H9 (cell line): ENCODE measurements at places on chromosomes 3 and 15. TPM values are rescaled to one million over a fixed set of nuclear protein-coding genes. Genes with fewer than 3 reads are reported as not detected.

DNA sequence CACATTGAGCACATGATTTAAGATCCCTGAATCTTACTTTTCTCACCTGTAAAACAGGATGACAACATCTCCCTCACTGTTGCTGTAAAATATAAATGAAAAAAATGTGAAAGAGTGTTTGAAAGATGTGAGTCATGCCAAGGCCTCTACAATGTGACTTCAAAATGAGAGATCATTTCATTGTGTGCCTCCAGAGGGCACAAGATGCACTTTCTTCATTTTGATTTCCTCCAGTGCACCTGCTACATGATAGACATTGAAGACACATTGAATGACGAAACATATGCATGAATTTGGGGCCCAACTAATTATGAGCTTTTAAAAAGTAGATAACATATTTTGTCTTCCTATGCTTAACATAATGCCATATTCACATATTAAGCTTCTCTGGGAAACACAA, 170.3 kb downstream of the MOBP start:
- no peak overlapping the region for H3K4me3 ChIP-seq
- H3K36me3 ChIP-seq, result peaks cover 4% of the 10 kb centered on the region; the same call in 1 of the 2 replicates
- no peak for DNase-seq
- H3K4me1 ChIP-seq, result no peaks in the 10 kb centered on the region; the same call in 1 of the 2 replicates

DNA sequence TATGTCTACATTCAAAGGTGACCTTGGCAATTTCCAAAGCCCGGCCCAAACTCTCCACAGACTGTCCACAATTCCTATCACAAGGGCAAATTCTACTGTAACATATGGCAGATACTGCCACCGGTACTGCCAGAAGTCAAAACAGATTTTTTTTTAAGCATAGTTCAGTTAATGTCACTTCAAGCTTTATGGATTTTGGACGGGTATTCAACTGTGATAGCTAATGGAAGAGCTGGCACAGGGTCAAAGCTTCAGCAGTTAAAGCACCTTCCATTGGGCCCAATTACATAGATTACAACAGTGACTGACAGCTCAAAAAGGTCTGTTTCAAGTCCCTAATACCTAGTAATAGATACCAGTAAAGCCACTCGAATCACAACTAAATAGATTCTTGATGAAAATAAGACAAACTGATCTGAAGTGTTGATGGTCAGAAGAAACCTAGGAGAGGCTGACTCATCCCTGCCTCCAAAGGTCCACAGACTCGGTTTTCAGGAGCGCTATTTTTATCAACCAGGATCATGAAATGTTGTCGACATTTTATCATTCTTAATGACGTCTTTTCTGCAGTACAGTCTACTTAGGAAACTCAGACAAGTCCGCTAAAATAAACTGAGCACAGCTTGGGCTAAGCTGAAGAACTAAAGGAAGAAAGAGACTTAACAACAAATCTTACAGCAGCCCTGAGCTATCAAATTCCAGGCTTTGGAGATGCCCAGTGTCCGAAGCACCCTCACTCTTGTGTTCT, 38.7 kb downstream of the ANXA2 start:
- no peaks in the 10 kb centered on the region for H3K4me1 ChIP-seq
- H3K27me3 ChIP-seq, result no peaks in the 10 kb centered on the region
- H3K27ac ChIP-seq, result no peak overlapping the region
- no peak overlapping the region for H3K4me3 ChIP-seq

GRCh38 chr3:156554842-156555687, at the start of gene SSR3:
SSR3 (minus strand) TSS chr3:156555117; CDS start chr3:156555089, 28 bp downstream.
- H3K36me3 ChIP-seq, result peaks cover 26% of the 10 kb centered on the region; the same call in 2 of the 3 replicates
- peak within 1 kb of the TSS; percentile 96 for H3K4me3 ChIP-seq
- H3K27me3 ChIP-seq, result no peaks in the 10 kb centered on the region
- H3K4me1 ChIP-seq, result no peaks in the 10 kb centered on the region
- H3K27ac ChIP-seq, result peak within 1 kb of the TSS; percentile 0
- peak; percentile 99 for DNase-seq

DNA sequence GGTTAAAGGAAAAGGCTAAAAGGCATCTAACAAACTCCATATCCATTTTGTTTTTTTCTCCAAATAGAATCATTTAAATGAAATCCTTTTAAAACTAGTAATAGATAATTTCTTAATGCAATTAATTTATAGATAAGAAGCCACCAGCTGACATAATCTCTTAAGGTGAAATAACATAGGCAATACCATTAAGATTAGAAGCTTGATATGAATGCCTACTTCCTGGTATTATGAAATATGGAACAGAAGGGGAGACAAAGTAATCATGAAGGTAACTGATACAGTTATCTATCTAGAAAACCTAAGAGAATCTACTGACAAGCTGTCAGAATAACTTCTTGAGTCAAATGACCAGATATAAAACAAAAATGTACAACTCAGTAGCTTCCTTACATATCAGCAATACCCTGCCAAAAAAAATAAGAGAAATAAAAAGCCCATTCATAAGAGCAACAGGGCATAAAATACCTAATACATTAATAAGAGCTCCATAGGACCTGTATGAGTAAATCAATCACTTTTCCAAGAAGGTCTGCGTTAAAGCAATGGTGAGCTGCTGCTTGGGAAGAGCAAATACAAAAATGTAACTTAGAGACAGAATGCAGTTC, 10.7 kb downstream of the EHD4 start:
- no peak overlapping the region for H3K4me3 ChIP-seq
- no peaks in the 10 kb centered on the region for H3K27me3 ChIP-seq
- H3K4me1 ChIP-seq, result no peaks in the 10 kb centered on the region
- H3K36me3 ChIP-seq, result peaks cover 18% of the 10 kb centered on the region

Gene GPR62
- 0.13 and 0.33 TPM in 2 replicates for total RNA-seq

Gene CIDEC
- not detected in 2 replicates for total RNA-seq
